NCI-H2107 (cell line): ENCODE measurements at places on chromosomes 5 and 9.

DNA sequence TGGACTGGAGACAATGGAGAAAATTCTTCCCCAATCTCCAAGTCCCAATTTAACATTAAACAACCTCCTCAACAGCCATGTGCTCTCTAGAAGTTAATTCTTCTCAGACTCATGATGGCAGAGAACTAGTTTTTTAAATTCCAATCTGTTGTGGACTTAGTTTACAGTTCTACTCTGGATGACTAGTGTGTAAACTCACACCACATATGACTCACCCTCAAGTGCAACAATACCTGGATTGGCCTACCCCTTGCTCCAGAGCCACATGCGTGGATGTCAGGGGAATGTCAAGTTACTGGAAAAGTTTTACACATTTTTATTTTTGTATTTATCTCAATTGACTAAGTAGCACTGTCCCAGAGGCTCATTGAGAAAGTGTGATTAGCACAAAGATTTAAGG lies 136.0 kb upstream of the EFNA5 start:
- DNase-seq: no peak

DNA sequence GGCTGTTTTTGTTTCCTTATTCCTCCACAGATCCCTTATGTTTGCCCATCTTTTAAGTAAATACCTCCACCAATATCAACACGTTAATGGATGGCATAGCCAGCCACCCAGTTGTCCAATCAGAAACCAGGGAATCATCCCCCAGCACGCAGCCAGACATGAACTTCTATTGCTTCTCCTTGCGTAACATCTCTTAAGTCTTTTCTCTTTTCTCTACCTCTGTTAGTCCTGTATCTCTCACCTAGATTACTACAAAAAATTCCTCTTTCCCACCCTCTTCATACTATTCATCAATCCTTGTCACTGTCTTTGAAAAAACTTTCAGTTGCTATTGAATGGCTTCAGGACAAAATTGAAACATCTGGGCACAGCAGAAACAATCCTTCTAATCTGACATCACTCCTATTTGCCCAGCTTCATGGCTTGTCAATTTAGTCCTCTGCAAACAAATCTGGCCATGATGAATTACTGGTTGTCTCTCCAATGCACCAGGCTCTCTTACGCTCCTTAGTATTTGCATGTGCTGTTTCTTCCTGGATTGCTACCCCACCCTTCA lies 349.3 kb downstream of the RAB3C start:
- no peak for DNase-seq

- DNase-seq: no peak
These were observed 1.0 kb downstream of the ADAMTS19 start for GRCh38 chr5:129460936-129461710.

- DNase-seq: no peak
These were observed 400.0 kb downstream of the ARRDC3 start for GRCh38 chr5:90983148-90983547.

DNA sequence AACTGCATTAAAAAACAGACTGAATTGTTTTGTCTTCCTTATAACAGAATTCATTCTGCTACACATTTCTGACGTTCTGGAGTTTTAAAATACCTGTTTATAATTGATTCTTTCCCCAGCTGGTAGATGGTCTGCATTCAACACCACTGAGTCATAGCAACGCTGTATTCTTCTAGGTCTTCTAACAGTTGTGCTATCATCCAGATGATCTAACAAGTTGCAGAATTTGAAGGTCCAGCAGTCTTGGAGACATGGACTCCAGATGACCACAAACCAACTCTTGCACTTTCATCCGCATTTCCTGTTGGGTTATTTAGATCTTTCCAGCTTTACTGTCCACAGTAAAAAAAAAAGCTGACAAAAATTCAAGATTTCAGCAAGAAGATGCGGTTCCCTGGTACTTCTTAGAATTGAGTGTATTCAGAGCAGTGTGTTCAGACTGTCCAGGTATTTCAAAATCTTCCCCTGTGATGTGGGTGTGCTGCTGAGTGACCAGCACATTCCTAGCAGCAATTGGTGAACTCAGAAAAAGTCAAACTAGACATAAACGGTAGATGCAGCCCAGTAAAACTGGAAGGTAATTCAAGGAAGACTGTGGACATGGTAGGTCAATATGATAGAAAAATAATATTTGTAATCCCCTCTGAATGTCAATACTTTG lies 50.2 kb downstream of the CSNK1A1 start:
- DNase-seq: no peak

DNA sequence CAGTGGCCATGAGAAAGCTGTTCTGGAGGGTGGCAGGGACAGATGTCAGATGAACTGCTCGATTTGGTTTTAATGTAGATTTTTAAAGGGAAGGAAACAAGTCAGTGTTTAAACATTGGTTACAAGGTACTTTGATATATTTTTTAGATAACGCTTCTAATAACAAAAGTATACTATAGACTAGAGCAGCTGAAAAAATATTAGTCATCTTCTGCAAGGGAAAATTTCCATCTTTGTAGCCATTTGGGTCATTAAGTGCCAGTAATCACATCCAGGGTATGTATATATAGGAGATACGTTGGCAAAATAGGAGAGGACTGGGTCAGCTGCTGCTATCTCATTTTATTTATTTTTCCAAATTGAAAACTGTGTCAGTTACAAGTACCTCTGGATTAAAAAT lies 69.0 kb downstream of the SV2C start:
- DNase-seq: no peak

DNA sequence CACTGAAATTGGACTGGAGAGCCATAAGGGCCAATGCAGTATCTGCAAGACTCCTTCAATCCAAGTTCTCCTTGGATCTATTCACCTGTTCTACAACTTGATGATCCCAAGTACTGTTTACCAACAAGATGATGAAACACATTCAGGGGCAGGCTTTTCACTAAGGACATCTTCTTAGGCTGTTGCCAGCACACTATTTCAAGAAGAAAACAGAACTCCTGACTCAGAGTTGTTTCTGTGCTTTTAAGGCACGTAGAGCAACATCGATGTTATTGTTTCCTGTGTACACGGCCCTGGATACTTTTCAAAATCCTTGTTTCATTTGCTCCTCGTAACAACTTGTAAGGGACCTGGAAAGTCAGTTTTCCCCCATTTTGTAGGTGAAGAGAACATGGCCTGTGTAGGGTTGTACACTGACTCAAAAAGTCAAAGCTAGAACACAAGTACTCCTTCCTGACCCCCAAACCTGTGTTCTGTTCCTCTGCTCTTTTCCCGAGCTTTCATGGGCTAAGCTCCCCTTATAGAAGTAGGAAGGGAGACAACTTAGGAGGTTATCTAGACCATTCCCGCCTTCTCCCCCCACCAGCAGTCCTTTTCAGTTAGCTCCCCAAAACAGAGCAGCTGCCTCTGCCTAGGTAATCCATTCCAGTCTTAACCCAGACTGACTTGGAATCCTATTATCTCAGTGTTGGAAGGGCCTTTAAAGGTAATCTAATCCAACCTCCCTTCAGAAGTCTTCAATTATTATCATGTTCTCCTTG lies 5.2 kb upstream of the MGAT1 start:
- DNase-seq: no peak

DNA sequence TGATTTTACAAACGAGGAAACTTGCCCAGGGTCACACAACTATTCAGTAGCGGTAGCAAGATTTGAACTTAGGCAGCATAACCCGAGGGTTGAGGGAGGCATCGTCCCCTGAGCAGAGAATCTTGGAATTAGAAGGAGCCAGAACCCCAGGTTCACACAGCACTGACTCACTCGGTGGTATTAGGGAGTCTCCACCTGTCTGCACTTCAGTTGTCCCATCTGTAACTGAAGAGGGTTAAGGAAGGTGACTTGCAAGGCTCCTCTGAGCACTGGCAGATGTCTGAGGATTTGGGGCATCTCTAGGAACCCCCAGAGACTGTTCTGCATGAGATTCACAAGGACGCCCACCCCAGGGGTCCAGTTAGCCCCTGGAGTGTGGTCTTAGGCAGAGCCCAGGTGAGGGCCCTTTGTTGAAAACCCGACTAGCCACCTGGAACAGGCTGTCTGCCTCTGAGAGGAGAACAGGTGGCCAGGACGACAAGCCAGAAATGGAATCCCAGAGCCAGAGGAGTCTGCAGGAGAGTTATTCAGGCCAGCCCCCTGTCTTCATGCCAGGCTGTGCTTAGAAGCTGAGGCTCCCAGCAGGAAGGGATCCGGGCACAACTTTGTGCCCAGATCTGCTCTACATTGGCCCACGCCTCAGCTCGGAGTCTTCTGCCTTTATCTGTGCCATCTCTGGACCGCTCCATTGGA lies 50.0 kb upstream of the ORM1 start:
- DNase-seq: no peak

- DNase-seq: no peak
These were observed 133.0 kb upstream of the TMEM161B start for GRCh38 chr5:88401686-88402085.

GRCh38 chr5:119059740-119060255 lies 11.1 kb upstream of the DMXL1 start:
- no peak for DNase-seq

- DNase-seq: no peak
These were observed 178.5 kb upstream of the CDH18 start for GRCh38 chr5:20166456-20166855.

DNA sequence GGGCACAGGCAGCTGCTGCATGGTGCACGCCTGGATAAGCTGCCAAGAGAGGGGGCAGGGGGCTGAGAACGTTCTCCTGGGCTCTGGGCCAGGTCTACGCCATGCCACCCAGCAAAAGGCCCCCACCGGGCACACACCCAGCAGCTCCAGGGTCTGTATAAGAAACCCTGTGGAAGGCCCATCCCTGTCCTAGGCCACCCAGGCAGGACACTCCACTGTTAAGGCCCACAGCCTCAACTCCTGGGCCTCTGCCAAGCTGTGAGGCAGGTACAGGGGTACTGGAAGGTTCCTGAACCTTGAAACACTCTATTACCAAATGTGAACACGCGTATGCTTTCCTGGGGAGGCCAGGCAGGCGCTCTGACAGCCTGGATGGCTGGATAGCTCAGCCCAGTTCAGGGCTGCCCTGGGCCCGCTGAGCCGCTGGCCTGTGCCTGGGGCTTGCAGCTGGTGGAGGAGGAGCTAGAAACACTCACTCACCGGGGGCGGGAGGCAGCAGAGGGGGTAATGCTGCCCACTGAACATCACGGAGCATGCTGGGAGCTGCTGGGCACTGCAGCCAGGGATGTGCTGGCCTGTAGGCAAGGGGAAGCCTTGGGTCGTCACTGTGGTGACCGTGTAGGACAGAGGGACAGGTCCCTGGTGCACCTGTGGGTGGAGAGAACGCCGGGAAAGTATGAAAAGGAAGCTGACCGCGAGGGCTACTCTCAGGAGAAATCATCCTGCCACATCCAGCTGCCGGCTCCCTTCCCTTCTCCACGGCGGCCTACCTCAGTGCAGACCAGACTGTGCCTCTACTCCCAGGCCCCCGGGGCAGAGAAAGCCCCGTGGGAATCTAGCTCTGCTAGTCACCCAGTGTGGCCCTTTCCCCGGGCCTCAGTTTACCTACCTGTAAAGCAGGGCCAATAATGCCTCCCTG lies 6.0 kb downstream of the RNF44 start:
- DNase-seq: no peak

DNA sequence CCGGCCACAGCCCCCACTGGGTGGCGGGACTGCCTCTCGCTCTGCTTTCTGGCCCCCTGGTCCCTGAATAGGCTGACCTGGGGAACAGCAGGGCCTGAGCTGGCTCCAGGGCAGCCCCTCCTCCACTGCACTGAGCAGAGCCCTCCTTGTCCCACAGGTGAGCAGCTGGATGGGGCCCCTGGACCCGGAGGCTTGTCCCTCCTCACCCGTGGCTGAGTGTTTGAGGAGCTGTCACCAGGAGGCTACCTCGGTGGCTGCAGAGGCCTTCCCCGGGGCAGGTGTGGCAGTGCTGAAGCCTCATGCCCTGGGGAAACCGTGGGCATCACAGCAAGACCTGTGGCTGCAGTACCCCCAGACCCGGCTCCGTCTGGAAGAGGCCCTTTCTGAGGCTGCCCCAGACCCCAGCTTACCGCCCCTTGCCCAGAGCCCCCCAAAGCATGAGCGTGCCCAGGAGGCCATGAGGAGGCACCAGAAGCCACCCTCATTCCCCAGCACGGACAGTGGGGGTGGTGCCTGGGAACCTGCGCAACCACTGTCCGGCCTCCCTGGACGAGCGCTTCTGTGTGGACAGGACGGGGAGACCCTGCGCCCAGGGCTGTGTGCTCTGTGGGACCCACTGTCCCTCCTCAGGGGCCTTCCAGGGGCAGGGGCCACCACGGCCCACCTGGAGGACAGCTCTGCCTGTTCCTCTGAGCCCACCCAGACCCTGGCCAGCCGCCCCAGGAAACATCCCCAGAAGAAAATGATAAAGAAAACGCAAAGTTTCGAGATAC lies 28.5 kb upstream of the LRRC14B start:
- no peak for DNase-seq

- no peak for DNase-seq
These were observed 102.3 kb upstream of the LARP1 start for GRCh38 chr5:154652746-154653417.

DNA sequence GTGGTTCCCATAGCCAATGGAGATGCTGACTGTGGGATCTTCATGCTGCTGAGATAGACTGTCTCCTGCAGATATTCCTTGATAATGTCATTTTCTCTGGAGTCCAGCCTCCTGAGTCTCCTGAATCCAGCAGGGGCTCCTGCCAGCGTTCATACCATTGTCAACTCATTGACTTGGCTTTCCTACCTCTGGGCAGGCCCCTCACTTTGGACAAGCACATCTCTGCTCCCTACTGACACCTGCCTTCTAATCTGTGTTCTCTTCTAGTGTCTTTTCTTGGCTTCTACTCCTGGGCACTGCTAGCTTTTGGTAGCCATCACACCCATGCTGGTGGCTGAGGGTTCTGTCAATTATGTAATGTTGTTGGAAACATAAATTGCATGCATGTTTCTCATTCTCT lies 138.0 kb downstream of the ADCY2 start:
- no peak for DNase-seq

DNA sequence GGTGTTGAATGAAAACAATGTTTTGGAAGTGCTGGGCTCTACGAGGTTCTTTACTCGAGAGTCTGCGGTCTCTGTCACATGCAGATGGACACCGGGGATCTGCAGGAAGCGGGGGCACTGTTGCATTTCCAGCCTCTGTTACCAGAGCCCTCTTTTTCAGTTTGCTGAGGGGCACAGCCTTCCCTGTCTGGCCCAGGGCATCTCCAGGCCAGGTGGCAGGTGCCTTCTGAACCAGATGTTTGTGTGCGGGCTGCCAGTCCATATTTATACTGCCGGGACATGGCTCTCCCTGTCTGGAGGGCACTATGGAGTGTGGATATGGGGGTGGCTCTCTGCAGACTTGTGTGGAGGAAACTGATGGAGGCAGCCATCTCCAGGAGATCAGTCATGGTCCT lies 18.7 kb upstream of the POMT1 start:
- DNase-seq: no peak
